ENCODE measurements at places on chromosomes 4 and X.

DNA sequence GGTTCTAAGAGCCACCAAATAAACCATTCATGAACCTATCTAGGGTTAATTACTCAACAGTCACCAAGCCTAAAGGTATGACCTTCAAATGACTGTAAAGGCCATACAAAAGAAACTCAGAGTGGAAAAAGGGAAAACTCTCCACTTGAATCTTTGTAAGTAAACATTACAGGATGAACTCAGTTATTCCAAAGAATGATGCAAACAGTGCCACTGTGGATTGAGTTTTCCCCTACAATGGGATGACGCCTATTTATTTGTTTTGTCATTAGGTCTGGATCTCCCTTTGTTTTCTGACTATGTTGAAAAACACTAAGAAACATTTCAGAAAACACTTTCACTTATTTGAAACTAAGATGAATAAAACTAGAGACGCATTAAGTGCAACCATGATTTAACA is 12.7 kb downstream of the NUDT6 start:
- DNase-seq, result no peak

- no peak for DNase-seq
Observed at GRCh38 chr4:26663888-26664287, 80.0 kb downstream of the TBC1D19 start.

GRCh38 chrX:106912864-106913263 is 7.3 kb upstream of the CLDN2 start:
- no peak for DNase-seq

DNA sequence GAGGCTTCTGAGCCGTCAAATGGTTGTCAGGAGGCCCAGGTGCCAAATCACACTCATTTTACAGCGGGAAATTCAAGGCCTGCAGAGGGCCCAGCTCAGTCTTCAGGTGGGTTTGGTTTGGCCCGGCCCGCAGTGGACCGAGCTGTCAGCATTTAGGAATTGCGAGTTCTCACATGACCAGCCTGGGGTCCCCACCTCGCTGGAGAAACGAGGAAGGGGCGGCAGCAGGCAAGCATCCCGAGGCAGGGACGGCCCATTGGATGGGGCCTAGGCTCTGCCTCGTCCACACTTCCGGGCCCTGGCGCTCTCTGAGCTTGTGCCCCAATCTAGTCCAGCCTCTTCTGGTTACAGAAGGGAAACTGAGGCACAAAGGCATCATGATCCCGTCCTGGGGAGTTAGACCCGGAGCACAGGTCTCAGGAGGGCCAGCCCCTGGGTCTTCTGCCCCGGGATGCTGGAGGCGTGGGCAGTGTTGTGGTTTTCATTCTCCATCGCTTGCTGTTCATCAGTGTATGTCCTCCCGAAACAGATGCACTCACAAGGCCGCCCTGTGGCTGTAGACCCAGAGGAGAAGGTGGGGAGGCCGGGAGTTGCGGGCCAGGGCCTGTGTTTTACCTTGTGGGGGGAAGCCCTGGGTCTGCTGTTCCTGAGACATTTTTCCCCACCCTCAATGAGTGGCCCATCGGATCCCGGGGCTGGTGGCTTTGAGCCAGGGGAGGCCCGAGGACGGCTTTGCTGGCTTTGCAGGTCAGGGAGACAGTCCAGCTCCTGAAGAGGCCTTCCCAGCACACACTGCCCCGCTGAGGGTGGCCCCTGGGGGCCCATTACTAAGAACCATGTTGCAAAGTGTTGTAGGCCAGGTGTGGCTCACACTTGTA is 8.9 kb downstream of the PSAPL1 start:
- DNase-seq, result no peak

DNA sequence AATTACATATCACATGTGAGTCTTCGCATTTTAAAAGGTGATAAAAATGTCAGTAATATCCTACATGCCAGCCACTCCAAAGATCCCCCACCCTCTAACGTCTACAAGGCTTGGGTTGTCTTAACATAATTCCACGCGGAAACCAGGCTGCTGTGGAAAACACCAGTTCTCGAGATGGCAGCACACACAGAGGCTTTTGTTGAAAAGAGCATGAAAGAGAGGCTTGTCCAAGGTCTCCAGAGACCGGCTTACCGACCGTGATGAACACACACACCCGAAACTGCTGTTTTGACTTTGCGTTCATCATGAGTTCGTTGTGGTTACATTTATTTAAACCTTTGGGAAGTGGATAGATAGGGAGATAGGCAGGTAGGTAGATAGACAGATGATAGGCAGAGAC is 87.9 kb downstream of the CRLF2 start:
- no peak for DNase-seq

DNA sequence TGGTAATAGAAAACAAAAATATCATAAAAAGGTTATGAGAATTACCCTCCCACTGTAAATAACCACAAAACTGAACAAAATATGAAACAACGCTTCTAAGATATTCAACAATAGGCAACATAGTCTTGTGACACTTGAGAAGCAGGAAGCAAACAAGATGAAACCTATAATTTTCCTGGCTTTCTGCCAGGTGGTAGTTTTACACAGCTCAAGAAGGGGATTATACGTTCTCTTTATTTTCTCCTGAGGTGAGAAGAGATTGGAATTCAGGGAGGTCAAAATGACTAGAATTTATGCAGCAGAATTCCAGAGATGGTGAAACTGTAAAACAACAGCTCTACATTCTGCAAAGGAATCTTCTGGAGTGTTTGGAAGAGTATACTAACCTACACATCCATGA is 186.0 kb downstream of the HHIP start:
- no peak for DNase-seq

GRCh38 chrX:133269168-133269567 is 51.0 kb upstream of the TFDP3 start:
- no peak for DNase-seq

DNA sequence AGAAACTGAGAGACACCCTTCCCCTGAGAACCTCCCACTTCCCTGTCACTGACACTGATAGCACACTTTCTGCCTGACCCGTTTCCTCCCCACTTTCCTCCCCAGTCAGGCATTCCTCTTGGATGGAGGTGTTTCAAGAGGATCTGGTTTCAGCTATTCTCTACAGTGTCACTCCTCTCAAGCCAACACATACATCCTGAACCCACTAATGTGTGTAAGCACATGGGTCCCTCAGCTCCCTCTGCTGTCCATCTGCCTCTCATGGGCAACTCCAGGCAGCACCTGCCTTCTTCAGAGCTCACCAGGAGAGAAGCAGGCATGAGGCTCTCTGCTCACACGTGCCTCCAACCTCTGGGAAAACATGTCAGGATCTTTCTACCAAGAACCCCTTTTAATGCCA is 207.6 kb downstream of the NAF1 start:
- DNase-seq, result peak; percentile 3

- DNase-seq, result peak; percentile 51
Observed at GRCh38 chr4:69617083-69617694, 22.3 kb downstream of the UGT2A2 start.

DNA sequence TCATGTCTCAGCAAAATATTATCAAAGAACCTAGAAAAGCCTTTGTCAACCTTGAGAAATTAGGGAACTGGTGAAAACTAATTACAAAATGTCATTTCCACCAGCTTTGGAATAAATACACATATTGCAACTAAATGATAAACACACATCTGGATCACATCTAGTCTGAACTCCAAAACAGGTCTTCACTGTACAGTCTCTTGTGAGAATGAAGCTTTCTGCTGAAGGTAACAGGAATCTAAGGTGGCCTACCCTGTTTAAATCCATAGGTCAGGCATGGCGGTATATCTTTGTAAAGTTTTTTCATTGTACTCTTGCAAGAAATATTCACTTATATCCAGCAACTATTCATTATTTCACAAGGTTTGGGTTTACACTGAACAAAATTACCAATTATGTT is 1.7 kb downstream of the SH3D19 start:
- no peak for DNase-seq

DNA sequence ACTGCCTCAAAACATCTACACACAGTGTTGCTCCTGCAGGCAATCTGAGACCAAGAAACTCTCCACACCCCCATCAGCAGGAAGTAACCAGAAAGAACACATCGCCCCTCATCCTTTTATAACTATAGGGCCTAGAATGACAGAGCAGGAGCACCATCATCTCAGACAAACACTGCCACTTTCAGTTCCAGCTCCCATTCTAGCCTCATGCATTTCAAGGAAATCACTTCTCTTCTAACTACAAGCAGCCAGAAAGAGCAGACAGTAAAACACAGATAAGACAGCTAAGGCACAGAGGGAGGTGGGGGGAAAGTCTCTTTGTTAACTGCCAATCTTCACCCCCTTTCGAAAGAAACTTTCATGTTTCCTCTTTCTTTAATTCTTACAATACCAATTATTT is 102.6 kb upstream of the TENT5D start:
- peak; percentile 2 for DNase-seq

GRCh38 chrX:375181-376036 is 11.3 kb downstream of the PPP2R3B start:
- no peak for DNase-seq

- DNase-seq, result no peak
Observed at GRCh38 chr4:142535009-142535408, 311.1 kb downstream of the INPP4B start.

- DNase-seq, result peak; percentile 21
Observed at GRCh38 chr4:70559211-70559830, 32.7 kb upstream of the AMBN start.

DNA sequence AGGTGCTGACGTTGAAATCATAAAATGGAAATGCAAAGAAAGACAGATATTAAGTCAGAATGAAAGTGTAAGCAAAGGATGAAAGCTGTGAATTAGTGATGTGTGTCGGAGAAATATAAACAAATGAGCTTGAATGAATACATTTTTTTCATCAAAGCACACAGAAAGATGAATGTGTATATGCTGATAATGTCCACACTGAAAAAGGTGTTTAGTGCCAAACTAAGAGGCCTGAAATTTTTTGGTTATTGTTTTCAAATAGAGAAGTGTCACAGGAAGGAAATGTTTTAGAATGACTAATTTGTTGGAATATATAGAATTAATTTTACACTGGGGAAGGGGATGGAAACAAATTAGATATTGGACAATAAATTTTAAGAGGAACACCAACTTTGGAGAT is 1217.6 kb downstream of the PCDH18 start:
- DNase-seq, result no peak

DNA sequence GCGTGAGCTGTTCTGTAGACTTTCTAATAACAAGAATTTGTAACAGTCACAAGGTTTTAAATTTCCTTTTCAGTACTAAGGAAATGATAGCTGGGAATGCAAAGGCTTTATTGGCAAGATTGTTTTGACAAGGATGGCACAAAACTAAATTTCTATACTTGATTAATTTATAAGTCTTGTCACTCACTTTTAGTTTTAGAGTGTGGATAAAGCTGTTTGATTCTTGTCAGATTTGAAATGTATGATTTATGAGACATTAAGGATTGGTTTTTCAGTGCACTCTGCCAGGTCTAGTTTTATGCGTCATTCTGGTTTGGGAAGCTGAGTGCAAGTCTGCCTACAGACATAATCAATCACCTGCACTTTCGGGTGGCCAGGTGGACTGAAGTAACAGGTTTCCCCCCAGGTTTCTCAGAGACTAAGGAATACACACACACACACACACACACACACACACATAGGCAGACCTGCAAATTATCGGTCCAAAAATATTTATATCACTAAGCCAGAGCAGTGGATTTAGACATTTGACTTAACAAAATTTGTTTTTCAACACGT is 9.3 kb downstream of the FHL1 start:
- no peak for DNase-seq

GRCh38 chrX:94121799-94122198 is 447.8 kb downstream of the FAM133A start:
- no peak for DNase-seq

DNA sequence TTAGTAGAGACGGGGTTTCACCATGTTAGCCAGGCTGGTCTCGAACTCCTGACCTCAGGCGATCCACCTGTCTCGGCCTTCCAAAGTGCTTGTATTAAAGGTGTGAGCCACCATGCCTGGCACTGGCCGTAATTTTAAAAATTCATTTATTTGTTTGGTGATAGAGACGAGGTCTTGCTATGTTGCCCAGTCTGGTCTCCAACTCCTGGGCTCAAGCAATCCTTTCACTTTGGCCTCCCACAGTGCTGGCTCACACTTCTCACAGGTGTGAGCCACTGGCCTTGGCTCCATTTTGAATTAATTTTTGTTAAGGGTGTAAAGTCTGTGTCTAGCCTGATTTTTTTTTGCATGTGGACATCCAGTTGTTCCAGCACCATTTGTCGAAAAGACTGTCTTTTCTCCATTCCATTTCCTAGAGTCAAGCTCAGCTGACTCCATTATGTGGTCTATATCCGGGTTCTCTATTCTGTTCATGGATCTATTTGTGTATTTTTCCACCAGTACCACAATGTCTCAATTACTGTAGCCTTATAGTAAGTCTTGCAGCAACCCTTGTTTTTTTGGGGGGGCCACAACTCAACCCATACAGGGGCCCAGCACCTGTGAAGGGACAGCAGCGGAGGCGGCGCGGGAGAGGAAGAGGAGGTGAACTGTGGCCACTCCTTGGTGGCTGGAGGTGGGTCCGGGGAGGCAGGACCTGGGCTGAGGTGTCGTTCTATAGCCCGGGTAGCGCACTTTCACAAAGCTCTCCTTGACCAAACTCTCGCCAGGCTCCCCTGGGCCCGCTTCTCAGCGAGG is 1.5 kb upstream of the NSD2 start:
- DNase-seq, result no peak

GRCh38 chr4:185275501-185275900 is 66.1 kb downstream of the SNX25 start:
- no peak for DNase-seq

- peak; percentile 12 for DNase-seq
Observed at GRCh38 chrX:47579537-47579936, 2.7 kb upstream of the TIMP1 start.

DNA sequence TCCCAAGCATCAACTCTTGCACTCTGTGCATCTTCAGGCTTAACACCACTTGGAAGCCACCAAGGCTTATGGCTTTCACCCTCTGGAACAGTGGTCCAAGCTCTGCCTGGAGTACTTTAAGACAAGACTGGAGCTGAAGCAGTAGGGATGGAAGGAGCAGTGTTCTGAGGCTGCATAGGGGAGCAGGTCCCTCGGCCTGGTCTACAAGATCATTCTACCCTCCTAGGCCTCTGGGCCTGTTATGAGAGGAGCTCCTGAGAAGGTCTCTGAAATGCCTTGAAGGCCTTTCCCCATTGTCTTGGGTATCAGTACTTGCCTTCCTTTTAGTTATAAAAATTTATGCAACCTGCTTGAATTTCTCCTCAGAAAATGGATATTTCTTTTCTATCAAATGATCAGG is 286.7 kb downstream of the CPXCR1 start:
- no peak for DNase-seq

DNA sequence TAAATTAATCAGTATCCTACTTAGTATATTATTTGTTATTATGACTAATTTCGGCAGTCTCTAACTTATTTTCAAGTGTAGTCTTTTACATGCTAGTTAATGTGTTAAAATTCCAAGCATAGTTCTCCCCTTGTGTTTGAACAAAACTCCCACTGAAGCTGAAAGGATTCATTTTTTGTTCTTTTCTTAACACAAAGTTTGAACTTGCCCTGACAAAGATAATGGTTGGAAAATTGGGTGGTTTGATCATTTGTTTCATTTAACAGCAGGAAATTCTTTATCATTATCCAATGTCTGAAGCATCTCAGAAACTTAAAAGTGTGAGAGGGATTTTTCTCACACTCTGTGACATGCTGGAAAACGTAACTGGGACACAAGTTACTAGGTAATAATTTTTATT is 36.0 kb downstream of the INTU start:
- DNase-seq, result no peak

GRCh38 chr4:95249426-95250021 is 299.2 kb downstream of the UNC5C start:
- DNase-seq, result peak; percentile 17
